Fibroblast of skin of back (primary cell): ENCODE measurements at places on chromosomes 1 and 21.

DNA sequence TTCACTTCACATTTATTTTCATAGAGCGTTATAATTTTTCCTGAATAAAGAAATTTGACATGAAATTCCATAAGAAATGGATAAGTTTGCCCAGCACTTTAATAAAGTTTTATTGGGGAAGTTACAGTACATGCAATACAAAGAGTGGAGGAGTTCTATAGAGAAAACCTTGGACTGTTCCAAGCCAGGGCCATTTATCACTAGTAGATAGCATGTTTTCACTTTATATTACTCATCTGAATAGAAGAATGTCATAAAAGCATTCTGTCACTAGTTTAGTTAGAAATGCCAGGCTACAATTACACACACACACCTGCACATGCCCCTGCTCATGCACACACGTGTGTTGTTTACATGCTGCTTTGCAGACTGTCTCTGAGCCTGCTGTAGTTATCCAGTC is 123.3 kb downstream of the NEK7 start:
- DNase-seq = no peak

GRCh38 chr1:39757501-39757900 is 13.6 kb downstream of the OXCT2 start:
- no peak for DNase-seq

DNA sequence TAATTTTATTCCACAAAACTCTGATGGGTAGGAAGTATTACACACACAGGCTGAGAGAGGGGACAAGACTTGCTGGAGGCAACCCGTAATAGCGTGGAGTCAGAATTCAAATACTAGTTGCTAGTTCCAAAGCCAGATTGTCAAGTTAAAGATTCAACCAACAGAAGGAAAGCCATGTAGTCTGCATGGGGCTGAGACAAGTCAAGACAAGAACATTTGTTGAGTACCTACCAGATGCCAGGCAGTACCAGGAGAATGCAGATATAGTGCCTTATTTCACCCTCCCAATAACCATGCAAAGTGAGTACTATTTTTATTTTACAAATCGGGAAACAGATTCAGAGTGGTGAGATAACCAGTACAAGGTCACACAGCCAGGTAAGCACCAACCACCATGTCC is 110.4 kb upstream of the SPATA6 start:
- DNase-seq = no peak

GRCh38 chr1:177849579-177850290 is 120.1 kb downstream of the SEC16B start:
- no peak for DNase-seq

DNA sequence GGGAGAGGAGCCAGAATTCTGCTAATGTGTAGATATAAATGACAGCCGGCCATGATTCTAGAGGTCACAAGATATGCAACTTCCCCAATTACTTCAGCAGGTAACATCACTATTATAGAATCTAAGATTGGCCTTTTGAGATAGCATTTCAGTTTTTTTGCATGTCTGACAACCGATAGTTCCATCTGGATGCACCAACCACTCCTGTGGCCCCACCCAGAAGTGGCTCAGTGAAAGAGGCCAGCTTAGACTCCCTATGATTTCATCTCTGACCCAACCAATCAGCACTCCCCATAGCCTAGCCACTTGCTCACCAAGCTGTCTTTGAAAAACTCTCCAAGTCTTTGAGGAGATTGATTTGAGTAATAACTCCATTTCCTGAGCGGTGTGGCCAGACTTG is 30.3 kb upstream of the NUF2 start:
- no peak for DNase-seq

DNA sequence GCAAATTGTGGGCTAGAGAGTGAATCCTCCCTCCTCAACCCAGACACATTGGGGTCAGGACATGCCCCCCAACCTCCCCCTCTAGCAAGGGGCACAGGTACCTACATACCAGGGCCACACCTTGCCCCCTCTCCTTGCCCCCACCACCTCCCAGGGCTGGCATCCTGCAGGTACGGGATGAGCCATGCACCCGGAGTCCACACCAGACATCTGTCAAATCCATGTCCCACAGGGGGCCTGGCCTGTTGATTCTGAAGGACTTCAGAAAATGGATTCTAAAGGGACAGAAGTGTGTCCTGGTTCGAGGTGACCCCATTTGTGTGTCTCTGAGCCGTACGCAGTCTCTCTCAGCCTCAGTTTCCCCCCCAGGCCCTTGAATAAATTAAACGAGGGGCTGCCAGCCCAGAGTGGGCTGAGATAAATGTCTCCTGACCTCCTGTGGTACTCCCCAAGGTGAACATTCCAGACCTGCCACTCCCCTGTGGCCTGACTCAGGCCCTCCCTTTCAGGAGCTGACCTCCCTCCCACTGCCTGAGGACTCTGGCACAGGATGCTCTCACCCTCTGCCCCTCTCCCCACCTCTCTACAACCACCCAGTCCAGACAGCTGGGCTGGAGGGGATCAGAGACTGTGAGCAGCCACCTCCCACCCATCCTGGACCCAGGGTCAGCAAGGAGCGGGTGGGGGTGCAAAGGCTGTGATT is 94.5 kb downstream of the EPHB2 start:
- DNase-seq = no peak

- DNase-seq = no peak
These were observed 3.4 kb upstream of the PIK3CD start for GRCh38 chr1:9648171-9648570.

- no peak for DNase-seq
These were observed 42.7 kb upstream of the ATP1A1 start for GRCh38 chr1:116330342-116330652.

DNA sequence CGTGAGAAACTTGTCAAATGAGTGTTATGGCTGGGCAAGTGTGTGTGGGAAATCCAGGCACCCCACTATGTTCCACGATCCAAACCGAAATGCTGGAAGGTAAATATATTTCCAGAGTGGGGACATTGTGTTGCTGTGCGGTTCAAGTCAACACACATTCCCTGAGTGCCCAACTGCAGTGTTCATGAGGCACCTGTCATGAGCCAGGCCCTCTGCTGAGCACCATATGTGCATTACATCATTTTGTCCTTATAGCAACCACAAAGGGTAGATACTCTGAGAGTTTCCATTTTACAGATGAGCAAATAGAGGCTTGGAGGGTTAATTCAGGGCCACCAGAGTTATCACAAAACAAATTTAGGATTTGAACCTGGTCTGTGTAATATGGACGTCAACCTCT is 59.9 kb upstream of the SOD1 start:
- DNase-seq = no peak

DNA sequence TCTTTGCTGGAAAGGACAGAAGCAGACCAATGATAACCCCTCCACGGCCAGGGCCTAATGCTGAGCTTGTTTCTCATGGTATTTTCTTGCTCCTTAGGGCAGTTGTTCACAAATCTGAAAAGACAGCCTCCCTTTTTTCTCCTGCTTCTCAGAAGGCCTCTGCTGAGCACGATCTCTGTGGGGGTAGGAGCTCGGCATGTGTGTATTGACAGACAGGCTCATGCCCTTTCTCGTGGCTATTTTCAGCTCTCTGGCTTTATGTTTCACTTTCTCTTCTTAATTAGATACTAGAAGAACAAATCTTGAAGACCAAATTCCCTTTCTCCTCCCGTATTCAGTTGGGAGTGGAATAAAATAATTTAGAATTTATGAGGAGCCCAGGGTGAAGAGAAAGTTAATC is 768 bp upstream of the RIIAD1 start:
- peak; percentile 16 for DNase-seq

- peak; percentile 92 for DNase-seq
These were observed 24.8 kb upstream of the ITPKB start for GRCh38 chr1:226763905-226764264.

- DNase-seq = peak; percentile 60
These were observed 228.6 kb downstream of the PAPPA2 start for GRCh38 chr1:176691251-176692228.

DNA sequence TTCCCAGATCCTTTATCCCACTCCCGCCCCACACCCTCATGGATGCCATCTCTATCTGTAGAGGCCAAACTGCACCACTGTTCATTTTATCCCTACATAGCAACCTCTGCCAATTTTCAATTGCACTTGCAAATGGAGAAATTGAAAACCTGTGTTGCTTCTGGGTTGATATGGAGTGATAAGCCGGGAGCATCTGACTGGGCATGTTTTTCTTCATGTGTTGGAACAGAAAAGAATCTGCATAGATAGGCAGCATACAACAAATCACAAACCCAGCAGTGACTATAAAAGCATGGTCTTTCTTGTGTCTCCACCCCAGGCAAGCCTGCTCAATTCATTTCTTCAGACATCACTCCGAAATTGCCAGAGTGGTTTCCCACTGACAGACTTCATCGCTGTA is 608.8 kb upstream of the CAMK1G start:
- DNase-seq = no peak

- peak; percentile 94 for DNase-seq
These were observed 552.5 kb upstream of the ADAMTS5 start for GRCh38 chr21:27519361-27519760.

GRCh38 chr1:192810253-192810880 is 1.5 kb downstream of the RGS2 start:
- no peak for DNase-seq

GRCh38 chr1:247936415-247936814 is 11.7 kb downstream of the OR2AJ1 start:
- no peak for DNase-seq

DNA sequence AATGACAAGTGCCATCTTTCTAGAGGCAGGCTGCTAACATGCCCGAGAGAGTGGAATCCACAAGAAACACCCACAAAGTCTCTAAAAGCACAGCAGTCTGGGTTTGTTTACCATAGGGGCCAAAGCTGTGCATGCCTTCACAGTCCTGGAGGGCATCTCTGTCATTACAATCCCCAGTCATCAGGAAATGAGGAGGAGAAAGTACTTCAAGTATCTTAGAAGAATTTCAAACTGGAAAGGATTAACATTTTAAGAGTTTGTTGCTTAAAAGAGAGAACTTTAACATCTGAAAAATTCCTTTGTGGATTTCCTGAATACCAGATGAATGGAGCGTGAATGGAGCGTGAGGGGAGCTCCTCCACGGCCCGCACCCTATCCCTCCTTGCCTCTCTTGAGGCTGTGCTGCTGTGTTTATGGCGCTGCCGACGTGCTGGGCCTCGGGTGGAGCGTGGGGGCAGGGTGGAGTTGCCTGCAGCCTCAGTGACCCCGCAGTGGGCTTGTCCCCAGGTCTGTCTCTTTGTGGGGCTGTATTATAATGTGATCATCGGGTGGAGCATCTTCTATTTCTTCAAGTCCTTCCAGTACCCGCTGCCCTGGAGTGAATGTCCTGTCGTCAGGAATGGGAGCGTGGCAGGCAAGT is 23.3 kb downstream of the SLC6A17 start:
- peak; percentile 59 for DNase-seq

- peak; percentile 83 for DNase-seq
These were observed 7.5 kb downstream of the TNFSF18 start for GRCh38 chr1:173043253-173043652.

GRCh38 chr1:160040476-160040875 is 8.7 kb upstream of the PIGM start:
- DNase-seq = no peak

GRCh38 chr21:17981060-17981740 is 162.0 kb upstream of the C21orf91 start:
- no peak for DNase-seq

DNA sequence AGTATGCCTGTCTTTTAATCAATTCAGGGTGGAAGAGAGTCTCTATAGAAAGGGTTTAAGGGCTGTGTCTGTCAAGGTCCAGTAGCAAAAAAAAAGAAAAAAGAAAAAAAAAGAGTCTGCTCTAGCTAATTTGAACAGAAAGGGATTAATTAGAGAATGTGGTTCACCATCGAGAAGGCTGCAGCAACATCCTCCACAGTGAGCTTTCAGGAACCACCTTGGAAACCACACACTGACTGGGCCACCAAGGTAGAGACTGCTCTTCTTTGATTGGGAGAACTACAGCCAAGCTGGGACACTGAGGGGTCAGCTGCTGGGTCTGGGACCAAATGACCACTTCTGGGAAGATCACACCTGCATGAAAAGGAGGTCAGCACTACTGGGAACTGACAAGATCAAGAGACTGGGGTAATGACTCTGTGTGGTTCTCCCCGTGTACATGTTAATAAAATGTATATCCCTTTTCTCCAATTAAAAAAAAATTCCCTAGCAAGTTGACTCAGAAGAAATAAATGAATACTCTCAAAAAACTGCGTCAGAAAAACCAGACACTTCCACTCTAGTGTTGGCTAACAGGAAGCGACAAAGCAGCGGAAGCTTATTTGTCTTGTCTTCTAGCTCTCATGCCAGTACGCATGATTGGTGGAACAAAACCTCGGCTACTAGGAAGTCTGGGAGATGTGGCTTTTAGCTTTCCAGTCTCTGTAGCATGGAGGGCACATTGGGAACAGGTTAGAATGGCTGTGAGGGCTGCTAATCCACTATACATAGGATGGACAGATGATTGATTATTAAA is 60.0 kb upstream of the IVNS1ABP start:
- DNase-seq = peak; percentile 81

- no peak for DNase-seq
These were observed 86.1 kb downstream of the NPHP4 start for GRCh38 chr1:5906116-5906515.

DNA sequence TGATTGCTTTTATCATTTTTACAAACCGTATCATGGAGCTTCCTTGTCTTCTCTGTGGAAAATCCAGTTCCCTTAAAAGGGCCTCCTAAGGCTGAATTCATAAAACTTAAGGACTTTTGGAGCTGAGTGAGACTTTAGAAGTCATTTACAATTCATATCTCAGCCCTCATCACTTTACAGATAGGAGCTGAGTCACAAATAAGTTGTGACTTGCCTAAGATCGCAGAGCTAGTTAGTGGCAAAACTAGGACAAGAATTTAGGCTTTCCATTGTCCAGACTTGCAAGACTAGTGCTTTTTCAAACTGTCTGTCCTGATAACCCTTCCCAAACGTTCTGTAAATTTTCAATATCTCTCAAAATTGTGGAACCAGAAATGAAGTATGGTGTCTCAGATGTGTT is 37.3 kb downstream of the C1orf21 start:
- no peak for DNase-seq

DNA sequence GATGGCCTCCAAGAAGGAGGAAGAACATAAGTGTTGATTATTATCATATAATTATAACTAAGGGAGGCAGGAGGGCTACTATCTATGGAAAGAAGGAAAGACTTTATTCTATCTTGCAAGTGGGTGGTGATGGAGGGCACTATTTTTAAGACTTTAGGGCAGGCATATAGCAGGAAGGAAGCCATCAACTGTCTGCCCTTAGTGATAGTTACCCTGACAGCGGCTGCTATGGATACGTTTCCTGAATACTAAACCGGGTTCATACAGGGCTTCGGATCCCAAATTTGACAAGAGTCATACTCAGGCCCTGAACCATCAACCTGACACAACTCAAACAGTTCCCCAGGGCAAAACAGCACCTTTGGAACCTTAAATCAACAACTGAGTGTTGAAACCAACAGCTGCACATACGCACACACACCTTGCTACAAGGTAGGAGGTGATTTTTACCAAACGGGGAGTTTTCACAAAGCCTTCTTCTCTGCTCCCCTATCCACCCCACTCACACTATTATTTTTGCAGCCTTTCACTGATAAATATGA is 397.2 kb downstream of the OMA1 start:
- DNase-seq = no peak

DNA sequence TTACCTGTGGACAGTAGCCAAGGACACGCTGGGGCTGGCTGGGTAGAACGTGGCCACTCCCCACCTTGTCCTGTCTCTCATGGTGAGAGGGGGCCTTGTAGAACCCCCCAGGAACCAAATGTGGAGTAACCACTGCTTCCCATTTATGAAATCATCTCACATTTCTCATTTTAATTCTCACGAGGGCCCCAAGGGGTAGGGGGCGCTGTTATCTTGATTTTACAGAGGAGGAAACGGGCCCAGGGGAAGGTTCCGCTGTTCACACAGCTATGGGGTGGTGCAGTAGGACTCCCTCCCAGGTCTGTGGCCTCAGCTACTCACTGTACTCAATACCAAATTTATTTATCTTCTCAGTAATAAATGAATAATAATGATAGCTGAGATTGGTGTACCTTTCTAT is 5.5 kb downstream of the SMPDL3B start:
- DNase-seq = peak; percentile 32
